Right renal cortex interstitium (tissue), 3 donors: ENCODE measurements at places on chromosomes 6 and 20. TPM values are rescaled to one million over a fixed set of nuclear protein-coding genes. Genes with fewer than 3 reads are reported as not detected.

DNA sequence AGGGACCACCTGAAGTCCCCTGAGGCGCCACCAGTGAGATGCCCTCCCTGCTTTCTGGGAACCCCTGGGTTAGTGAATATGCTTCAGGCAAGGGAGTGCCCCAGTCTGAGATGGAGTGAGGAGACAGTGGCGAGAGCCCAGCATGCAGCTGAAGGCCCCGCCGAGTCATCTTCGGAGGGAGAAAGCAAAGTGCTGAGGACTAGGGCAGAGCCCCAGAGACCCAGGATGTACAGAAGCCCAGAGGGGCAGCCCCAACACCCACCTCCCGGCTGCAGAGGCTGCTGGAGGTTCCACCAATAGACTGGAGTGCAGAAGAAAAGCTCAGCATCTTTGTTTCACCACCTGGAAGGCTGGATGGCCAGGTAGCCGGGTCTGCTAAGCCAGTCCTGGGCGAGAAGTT, 14.1 kb downstream of the ANKRD60 start:
- no peak for DNase-seq

Gene TXLNB
- polyA plus RNA-seq, result 1.2 TPM

DNA sequence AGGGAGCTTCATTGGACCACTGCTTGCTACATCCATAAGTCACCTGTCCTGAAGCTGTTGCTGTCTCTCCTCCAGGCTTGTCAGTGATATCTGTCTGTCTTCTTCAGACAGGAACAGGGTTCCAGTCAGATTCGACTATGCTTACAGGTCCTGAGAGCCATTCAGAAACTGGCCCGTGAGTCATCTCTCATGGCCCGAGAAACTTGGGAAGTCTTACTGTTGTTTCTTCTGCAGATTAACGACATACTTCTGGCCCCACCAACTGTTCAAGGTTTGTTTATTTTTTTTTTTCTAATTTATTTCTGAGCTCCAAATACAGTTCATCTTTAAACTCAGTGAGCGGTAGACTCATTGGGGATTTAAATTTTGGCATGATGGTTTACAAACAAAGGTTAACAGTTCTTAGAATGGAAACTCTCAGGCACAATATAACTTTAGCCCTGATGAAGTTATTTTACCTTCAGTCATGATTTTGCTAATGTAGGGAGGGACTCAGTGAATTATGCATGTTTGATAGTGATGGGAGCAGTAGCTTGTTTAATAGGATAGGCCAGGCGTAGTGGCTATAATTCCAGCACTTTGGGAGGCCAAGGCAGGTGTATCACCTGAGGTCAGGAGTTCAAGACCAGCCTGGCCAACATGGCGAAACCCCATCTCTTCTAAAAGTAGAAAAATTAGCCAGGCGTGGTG, 24.7 kb downstream of the RALGAPB start:
- DNase-seq, result no peak

DNA sequence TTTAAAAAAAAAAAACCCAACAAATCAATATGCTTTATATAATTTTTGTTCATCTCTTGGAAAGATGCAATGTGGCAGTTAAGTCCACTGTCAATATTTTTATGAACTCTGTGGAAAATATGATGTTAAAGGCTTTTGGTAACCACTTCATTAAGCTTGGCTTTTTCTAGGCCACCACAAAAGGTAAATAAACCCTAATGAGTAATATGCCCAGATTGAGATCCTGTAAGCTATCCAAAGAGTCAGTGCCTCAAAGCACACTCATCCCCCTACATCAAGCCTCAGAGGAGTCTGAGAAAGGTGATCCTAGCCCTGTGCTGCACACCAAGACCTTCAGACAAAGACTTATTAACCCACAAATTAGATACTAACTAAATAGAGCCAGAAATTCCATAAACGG, 121.1 kb downstream of the CDC5L start:
- no peak for DNase-seq

Gene SPATA25
- 3.2 TPM for polyA plus RNA-seq

GRCh38 chr20:14922503-14923267, 585.3 kb upstream of the FLRT3 start:
- DNase-seq, result no peak

- DNase-seq, result no peak
These were observed 142.7 kb upstream of the SULF2 start for GRCh38 chr20:47927944-47928343.

DNA sequence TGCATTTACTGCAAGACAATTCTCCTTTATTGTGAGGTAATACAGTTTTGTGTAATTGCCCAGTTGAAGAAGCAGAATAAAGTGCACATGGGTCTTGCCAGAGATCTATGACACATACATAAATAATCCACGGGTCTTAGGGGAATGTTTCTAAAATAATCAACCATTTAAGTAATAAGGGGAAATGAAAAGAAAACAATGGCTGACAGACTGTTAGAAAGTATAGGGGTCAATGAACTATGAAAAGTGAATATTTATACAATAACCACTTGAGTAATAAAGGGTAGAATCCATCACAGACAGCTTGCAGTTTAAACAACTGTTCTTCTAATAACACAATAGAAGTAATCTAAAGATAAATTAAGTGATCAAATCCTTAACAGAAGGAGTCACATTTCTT, 477.2 kb downstream of the EYS start:
- DNase-seq, result no peak

Gene SLPI
- polyA plus RNA-seq, result not detected

DNA sequence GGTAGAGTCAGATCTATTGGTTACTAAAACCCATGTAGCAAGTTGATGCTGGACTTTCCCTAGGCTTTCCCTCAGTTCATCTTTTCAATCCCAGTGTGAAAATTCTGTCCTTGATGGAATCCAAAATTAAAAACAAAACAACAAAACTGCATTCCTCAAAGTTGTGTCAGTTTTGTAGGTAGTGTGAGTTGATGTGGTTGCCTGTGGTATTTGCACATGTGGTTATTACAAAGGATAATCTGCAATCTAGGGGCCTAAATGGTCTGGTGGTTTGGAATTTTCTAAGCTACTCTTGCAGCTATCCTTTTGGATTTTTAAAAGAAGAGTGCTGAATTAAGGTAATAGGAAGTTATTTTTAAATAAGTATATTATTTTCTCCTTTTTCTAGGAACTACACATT, 132.2 kb upstream of the SCGN start:
- DNase-seq, result no peak

- no peak for DNase-seq
These were observed 105.8 kb downstream of the SLX4IP start for GRCh38 chr20:10540636-10541493.

GRCh38 chr6:87473419-87473903, 687 bp downstream of the SLC35A1 start:
- DNase-seq, result peak; percentile 9

- no peak for DNase-seq
These were observed 672.3 kb downstream of the UTRN start for GRCh38 chr6:144957236-144957937.

DNA sequence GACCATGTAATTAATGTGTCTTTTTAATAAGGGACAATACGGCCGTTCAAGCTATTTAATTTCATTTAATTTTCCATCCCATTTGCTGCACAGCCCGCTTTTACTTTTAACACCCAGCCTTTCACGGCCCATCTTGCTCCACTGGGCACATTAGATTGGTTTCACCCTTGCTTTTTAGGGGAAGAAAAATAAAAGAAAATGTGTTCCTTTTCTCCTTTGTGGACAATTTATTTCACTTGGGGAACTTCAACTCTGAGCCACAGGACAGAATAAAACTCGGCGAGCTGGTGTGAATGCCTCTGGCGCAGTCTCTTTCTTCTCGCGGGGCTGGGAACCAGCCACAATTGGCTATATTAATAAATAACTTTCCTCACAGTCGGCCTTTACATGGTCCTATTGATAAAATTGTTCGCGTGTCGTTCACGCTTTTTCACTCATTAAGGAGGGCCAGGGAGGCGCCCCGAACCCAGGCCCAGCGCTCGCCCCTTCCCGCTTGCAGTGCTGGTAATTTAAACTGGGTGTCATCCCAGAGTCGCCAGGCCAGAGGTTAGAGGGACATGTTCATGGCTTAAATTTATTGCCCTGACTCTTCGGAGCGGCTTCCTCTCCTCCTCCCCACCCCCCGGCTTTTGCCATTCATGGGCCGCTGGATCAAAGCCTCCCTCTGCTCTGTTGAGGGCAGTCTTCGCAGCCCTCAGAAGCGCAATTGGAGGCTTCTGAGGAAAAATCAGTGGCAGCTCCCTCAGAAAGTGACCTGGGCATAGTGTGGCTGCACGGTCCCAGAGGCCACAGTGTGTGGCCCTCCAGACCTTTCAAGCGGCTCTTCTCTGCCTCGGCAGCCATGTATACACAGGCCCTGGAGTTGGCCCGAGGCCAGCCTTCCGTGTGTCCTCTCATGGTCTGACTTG, 2.2 kb upstream of the PRDM13 start:
- no peak for DNase-seq

GRCh38 chr20:23179766-23180403, 93.8 kb upstream of the CD93 start:
- no peak for DNase-seq

- no peak for DNase-seq
These were observed 20.0 kb downstream of the SUN5 start for GRCh38 chr20:32984196-32984595.

GRCh38 chr6:43952746-43953145, 174.5 kb downstream of the MRPL14 start:
- no peak for DNase-seq

- no peak for DNase-seq
These were observed 134.9 kb downstream of the SCML4 start for GRCh38 chr6:107689190-107689589.

Gene SNX9
- 44.8 TPM for polyA plus RNA-seq

Gene LTV1
- 47.5 TPM for polyA plus RNA-seq

- DNase-seq, result no peak
These were observed 1.9 kb upstream of the ULBP1 start for GRCh38 chr6:149961728-149962425.

- DNase-seq, result no peak
These were observed 230.1 kb downstream of the PREX1 start for GRCh38 chr20:48597521-48598302.

- no peak for DNase-seq
These were observed 106.5 kb downstream of the LRFN2 start for GRCh38 chr6:40480678-40481077.

Gene FGD2
- 1.3 TPM for polyA plus RNA-seq

DNA sequence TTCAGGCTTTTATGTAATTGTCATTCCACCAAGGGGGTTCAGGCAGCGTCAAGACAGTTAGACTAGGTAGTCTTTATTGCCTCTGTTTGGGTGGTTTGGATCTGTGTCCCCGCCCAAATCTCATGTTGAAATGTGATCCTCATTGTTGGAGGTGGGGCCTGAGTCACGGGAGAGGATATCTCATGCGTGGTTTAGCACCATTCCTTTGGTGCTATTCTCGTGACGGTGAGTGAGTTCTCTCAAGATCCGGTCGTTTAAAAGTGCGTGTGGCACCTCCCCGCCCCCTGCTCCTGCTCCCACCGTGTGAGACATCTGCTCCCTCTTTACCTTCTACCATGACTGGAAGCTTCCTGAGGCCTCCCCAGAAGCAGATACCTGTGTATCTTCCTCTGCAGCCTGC, 51.3 kb upstream of the FOXC1 start:
- DNase-seq, result no peak

DNA sequence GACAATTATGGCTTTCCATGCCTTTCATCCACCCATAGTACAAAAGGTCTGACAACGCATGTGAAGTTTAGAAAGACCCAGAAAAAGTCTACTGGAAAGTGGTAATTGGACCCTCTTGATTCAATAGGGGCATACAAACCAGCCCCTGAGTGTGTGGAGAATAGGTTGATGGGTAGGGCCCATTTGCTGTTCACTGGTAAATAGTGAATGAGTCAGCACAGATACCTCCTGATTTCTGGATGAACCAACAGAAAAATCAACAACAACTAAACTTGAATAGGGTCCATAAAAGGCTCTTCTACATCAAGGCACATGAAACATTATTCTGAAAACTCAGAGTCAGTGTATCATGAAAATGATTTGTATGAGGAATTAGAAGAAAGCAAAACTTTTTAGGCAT, 235.4 kb upstream of the SLC35B3 start:
- no peak for DNase-seq

Gene F13A1
- polyA plus RNA-seq, result 14.1 TPM

Gene MYBL2
- polyA plus RNA-seq, result 24.4 TPM

DNA sequence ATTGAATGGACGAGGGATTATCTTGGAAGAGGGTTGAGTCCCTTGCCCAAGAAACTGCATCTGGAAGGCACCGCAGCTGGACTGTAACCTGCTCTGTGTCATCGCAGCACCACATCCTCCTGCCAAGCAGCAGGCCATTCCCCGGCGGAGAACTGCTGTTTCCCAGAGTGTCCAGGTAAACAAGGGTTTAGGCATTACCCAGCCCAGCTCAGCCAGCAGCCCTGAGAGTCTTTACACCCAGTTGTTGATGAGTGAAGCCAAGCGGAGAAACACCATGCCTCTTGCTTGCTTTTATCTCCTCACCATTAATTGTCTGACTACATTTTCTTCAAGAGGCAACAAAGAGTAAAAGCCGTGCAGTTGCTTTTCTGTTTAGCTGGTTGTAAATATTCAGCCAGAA, 104.1 kb downstream of the CDH4 start:
- no peak for DNase-seq

DNA sequence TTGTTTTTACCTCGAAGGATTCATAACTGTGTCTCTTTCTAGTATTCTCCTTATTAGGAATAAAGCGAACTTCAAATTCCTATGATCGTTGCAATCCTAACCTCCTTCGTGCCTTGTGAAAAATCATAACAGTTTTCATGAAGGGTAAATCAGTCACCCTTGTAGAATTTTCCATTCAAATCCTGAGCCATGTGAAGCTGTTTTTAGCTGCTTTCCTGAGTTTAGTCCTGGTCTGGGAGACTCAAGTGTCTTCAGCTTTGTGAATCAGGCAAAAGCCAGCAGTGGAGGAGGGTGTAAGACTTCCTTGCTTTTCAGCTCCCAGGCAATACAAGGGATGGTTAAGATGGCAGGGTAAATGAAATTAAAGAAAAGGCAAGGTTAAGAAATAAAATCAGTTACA, 24.3 kb downstream of the GCNT2 start:
- DNase-seq, result no peak

Gene WFDC10B
- not detected for polyA plus RNA-seq

GRCh38 chr6:154928325-154928922, 66.7 kb upstream of the TIAM2 start:
- peak; percentile 52 for DNase-seq

DNA sequence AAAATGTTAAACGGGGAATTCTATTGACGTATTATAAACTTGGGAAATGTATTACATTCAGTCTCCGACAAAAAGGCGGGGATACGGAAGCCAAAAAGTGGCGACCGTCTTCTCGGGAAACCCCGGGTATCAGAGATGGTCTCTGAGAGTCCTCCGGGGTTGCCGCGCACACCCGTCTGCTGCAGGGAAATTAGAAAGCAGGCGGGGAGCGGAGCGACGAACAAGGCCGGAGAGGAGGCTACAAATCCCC, 1.5 kb downstream of the SALL4 start:
- DNase-seq, result no peak

GRCh38 chr6:134529921-134530320, 212.0 kb upstream of the SGK1 start:
- no peak for DNase-seq
